ENCODE measurements at places on chromosomes 11 and 22.

DNA sequence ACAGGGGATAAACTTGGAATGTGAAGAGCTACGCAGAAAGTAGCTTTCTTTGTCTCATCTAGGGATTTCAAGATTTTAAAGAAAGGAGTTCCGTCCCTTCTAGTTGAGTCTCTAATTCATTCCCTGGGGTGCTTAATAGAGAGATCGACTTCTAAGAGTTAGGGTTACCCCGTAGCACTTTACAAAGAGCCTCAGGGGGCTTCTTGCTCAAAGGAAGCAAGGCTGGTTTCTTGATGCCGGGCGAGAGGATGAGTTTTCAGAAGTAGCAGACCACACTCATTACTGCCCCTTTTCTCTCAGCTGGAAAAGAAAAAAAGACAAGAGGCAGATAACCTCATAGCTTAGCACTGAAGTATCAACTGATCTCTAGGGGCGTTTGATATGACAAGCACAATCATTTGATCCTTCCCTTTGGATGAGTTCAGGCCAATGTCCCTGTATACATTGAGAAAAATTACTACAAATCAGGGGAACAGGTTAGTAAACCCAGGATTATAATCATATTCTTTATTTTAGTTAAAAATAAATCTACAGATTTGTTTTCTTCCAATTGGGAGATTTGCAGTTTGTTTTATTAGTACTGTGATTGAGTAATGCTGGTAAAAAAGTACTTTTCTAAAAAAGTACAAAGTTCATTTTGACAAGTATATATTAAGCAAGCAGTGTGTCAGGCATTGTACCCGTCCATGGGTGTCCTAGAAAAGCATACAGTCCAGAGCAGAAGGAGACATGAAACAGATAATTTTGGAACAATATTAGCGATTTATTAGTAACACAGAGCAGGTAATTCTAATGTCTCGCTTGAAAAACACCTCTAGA, 18.7 kb downstream of the ELMOD1 start:
- no peak for DNase-seq

- no peak for DNase-seq
These were observed 4.1 kb downstream of the LRRC32 start for GRCh38 chr11:76666408-76666807.

DNA sequence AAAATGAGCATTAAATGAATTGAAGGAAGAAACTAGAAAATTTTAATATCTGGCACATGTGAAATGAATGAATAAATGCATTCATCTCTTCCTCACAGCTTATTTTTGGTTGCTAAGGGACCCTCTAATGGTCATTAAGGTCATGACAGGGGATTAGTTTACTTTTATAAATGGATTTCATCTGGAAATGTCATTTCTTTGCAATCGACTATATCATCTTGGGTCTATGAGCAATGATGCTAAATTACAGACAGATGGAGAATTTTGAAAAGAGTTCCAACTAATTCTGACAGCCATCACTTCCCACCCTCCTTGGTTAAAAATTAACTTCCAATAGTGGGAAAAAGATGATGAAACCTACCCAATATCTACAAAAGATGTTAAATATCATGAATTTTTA, 98.0 kb downstream of the KIF18A start:
- DNase-seq, result no peak

DNA sequence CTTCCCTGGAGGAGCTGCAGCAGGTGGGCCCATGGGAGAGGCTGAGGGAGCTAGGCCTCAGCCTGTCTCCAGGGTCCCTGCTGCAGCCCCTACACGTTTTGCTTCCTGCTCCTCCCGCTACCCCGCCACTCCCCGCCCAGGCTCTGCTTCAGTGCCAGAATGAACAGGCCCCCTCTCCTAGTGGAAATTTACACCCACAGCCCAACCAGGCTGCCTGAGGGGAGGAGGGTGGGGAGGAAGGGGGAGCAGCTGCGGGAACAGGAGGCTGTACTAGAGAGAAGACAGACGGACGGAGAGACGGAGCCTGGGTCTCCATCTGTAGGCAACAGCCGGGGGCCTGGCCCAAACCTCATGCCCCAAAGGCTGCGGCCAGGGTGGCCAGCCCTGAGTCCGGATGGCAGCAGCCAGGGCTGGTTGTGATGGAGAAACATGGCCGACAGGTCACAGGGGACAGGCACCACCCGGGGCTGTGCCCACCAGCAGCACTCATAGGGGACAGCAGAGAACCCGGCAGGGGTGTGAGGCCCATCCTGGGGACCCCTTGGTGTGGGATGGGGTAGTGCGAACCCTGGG, 20.6 kb downstream of the FLRT1 start:
- DNase-seq, result no peak

GRCh38 chr11:69380451-69380901, 86.5 kb downstream of the MYEOV start:
- DNase-seq, result no peak

DNA sequence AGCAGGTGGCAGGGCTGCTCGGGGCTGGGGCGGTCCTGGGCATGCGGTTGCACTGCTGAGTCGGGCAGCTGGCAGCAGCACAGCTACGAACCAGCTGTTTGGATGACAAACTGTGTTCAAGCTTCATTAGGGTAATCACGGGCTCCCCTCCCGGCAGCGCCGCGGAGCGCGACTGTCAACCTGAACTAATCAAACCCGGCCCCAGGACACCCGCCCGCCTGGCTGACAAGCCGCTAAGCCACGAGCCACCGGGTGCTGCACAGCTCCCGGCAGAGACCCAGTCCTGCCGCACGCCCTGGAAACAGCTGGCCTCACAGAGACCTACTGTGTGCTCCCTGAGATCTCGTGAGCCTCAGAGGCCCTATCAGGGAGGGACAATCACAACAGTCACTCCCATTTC, 60.6 kb upstream of the TCF20 start:
- peak; percentile 23 for DNase-seq

- no peak for DNase-seq
These were observed 39.1 kb downstream of the MYO7A start for GRCh38 chr11:77167111-77167626.

GRCh38 chr11:112584672-112585071, 324.0 kb upstream of the PLET1 start:
- DNase-seq, result no peak

GRCh38 chr11:13352711-13353110, 75.1 kb downstream of the BMAL1 start:
- no peak for DNase-seq

- DNase-seq, result no peak
These were observed 36.9 kb upstream of the POLA2 start for GRCh38 chr11:65224930-65225278.

DNA sequence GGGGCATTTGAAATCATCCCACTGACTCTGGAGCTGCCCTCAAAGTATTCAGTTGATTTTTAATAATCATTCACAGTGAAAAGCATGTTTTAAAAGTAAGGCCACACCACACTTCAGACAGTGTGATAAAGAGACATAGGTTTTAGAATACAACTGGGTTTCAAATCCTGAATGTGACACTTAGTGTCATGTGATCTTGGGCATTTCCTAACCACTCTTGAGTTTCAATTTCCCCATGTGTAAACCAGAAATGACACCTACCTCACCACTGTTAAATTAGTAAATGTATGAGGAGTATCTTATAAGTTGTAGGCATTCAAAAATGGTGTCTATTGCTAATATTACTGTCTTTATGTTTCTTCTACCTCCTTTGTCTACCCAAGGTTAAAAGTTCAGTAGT, 5.4 kb downstream of the TMEM123 start:
- DNase-seq, result no peak

GRCh38 chr11:113647108-113647507, 59.0 kb downstream of the TMPRSS5 start:
- DNase-seq, result no peak

GRCh38 chr22:35838855-35839576, 121.3 kb downstream of the APOL5 start:
- DNase-seq, result peak; percentile 35

GRCh38 chr11:73989156-73989555, 6.5 kb upstream of the UCP2 start:
- DNase-seq, result no peak

GRCh38 chr11:28621753-28622152, 513.6 kb downstream of the METTL15 start:
- DNase-seq, result no peak

GRCh38 chr11:15569305-15570025, 454.7 kb downstream of the INSC start:
- no peak for DNase-seq

DNA sequence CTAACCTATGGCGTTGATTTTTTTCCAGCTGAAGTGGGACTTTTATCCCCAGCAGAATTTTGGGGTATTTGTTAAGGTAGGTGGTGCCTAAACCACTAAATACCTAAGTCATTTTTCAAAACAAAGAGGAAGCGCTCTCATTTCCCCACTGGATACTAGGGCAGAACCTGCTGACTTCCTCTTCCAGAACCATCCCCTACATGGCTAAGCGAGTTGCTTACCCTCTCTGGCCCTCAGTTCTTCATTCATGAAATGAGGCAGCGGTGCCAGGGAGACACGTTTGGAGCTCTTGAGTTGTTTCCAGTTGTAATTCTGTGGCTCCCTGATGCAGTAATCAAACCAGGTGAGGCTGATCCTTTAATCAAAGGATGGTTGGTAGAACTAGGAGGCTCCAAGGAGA, 10.0 kb upstream of the MTMR3 start:
- DNase-seq, result peak; percentile 47

GRCh38 chr11:91664521-91664920, 560.1 kb upstream of the FAT3 start:
- DNase-seq, result no peak

DNA sequence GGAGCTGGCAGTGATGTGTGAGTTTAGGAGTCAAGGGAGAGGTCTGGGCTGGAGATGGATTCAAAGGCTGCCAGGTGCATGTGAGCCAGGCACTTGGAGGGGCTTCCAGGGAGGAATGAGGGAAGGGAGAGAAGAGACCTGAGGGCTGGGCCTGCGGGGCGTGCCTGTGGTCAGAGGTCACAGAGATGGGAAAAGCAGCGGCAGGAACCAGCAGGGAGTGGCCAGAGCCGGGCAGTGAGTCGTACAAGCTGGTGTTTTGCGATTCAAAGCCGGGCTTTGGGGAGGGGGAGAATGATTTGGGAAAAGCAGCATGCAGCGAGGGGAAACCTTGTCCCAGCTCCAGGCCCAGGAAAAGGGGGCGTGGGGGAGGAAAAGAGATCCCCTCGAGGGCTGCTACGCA, 96.9 kb upstream of the RTL6 start:
- no peak for DNase-seq

GRCh38 chr11:61513143-61513765, 4.7 kb downstream of the LRRC10B start:
- DNase-seq, result no peak

GRCh38 chr22:48557473-48557872, 1270.2 kb downstream of the BRD1 start:
- DNase-seq, result no peak

DNA sequence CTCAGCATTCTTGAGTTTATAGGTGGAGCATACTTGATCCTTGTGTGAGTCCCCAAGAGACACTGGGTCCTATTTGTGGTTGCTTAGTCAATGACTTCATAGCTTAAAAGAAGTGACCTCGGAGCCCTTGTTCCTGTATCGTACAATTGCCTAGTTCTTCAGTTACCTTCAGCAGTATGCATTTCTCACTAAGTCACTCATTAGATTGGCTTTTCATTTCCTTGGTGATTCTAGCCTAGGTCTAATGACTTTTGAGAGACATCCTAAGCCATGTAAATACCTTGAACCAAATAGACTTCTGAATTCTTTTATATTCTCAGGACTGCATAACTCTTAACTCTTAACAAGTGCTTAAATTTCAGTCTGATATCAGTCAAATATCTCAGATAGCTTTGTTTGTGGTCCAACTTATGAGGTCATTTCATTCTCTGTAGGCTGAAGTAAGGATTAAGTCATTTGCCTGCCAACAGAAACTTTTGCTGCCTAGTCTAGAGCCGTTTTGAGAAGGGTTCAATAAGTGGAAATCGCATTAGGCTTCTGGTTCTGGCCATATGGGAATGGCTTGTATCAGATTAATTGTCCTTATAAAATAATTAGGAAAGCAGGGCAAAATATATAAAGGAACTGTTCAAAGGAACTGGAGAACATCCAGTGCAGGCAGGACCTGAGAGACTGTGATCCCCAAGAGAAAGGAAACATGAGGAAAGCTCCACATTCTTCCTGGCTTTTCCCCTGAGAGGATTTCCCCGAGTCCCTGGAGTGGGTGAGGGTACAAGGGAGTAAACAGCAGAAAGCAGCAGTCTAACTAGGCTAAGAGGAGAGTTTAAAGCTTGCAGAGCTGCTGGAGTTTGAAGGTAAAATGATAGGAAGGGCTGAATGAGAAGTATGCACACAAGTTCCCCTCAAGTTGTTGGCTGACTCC, 39.9 kb downstream of the TRAF6 start:
- no peak for DNase-seq

DNA sequence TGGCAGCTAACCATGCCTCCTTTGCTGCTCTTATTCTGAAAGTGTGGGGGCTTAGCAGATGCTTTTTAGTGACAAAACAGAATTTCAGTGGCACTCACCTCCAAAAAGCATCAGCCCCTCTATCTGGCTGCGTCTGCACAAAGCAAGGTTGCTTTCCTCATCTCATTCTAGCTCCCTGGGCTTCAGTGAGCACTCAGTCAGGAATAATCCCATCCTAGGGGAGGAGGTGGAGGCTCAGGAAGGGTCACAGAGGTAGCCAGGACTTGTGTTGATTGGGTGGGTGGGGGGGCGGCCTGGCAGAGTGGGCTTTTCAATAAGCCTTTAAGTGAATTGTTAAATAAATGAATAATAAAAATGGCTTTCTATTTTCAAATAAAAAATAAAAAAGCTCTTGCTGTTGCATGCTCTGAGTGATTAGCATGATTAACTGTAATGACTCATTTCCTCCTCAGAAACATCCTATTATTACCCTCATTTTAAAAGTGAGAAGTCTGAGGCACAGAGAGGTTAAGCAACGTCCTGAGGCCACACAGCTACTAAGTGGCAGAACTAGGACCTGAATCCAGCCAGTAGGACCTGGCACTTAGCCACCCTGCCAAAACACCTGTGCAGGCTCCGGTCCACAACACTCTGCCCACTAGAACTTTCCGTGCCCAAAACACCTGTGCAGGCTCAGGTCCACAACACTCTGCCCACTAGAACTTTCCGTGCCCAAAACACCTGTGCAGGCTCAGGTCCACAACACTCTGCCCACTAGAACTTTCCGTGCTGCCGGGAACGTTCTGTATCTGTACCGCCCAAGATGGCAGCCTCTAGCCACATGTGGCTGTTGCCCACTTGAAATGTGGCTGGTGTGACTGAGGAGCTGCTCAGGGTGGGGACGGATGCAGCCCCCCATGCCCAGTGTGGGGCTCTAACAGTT, 5.5 kb downstream of the B3GAT1 start:
- DNase-seq, result no peak

DNA sequence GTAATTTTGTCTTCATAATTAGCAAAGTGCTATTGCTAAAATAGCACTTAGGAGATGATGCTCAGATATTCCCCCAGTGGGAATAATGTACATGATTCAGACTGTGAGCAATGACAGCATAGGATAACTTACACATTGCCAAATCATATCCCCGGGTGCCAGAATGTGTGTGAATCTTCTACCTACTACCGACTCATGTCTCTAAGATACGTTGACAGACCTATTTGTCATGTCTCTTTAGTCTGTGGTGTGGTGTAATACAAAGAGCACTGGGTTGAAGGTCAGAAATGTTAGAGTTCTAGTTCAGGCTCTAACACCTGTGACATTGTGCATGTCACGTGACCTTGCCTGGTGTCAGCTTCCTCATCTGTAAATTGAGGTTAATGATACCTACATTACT, 31.0 kb upstream of the PICALM start:
- no peak for DNase-seq

GRCh38 chr22:28344918-28345703, 334.5 kb downstream of the TTC28 start:
- no peak for DNase-seq

Measured in KBM-7 (cell line).